ENCODE measurements at places on chromosomes 1 and 21.
A peak's percentile ranks its signal among the peaks of the same experiment; 100 is the strongest.

DNA sequence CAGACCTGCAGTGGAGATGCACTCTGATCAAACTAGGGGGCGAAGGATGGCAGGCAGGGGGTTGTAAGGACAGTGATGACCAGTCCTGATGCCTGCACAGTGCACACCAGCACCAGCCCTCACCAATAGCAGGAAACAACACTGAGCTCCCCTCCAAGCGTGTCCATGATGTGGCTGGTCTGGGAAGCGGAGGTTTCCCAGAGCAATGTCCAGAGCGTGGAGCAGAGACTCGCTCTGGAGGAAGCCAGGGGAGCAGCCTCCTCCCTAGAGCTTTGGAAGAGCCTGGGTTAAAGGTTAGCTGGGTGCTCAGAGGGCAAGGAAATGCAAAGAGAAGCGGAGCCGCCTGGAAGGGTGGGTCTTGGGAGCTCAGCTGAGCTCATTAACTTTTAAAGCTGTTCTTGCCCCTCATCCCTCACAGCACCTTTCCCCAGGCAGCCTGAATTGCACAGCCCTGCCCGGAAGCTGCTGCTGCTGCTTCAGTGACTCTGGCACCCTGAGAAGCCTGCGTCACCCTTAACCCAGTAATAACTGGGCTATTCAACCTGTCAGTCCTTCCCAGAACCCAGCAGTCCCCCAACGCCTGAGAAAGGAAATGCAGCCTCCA is 162.2 kb upstream of the RAB4A start:
- peak; percentile 33 for DNase-seq

- no peak for DNase-seq
Measured at GRCh38 chr1:151956957-151957497, 36.6 kb downstream of the S100A10 start.

DNA sequence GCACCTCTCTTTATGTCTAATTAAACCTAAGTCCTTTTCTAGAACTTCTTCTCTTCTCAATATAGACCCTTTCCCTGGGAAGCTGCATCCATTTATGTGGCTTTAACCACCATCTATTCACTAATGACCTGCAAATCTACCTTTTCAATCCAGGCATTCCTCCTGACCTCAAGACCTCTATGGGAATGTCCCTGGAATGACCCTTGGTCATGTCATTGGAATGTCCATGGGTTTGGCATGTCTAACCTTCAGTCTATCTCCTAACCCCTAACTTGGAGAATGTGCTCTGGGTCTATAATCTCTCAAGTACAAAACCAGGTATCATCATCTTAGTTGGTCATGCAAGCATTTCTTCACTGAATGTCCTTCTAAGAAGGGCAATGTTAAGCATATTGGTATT is 196.1 kb downstream of the KCNH1 start:
- no peak for DNase-seq

DNA sequence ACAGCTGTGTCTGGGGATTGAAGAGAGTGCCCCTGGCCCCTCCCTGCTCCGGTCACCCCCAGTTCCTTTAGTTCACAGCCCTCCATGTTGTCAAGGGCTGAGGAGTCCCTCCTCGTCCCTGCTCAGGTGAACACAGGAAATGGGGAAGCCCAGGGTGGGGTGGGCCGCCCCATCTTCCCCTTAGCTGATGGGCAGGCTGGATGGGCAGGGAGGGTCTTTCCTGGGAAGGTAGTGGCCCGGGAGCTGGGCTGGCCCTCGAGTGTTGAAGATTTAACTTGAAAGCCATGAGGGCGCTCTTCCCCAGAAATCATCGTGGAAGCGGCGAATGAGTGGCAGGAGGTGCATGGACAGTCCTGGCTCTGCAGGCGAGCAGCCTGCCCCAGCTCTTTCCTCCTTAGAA is 18.3 kb upstream of the NPHP4 start:
- DNase-seq = no peak

DNA sequence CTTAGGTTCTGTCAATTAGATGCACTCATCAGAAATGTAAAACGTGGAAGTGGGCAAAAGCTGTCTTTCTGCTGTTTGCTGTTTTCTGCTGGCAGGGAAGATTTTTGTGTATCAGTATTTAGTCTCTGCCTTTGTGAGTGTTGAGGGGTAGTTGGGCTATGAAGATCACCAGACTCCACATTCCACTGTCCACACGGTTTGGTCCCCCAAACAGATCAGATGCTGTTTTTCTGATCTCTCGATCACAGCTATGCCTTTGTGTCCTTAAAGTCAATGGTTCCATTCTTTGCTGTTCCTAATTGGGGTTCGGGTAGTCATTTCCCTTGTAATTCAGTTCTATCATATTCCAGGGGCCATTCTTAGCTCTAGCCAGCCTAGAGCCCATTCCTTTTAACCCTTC is 27.0 kb upstream of the NPL start:
- DNase-seq = no peak

DNA sequence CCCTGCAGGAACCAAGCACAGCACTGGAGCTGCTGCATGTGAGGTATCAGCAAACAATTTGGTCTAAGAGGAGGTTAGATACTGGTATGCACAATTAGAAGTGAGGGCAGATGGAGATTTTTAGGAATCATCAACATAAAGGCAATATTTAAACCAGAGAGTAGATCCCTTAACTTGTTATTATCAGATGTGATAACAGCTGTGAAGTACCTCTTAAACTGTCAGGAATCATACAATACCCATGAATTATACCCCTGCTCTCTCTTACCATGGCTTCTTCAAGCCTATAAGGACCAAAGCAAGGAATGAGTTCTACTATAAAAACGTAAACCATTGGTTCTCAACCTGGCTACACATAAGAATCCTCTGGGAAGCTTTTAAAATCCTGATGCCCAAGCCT is 3.9 kb downstream of the BCAR3 start:
- no peak for DNase-seq

DNA sequence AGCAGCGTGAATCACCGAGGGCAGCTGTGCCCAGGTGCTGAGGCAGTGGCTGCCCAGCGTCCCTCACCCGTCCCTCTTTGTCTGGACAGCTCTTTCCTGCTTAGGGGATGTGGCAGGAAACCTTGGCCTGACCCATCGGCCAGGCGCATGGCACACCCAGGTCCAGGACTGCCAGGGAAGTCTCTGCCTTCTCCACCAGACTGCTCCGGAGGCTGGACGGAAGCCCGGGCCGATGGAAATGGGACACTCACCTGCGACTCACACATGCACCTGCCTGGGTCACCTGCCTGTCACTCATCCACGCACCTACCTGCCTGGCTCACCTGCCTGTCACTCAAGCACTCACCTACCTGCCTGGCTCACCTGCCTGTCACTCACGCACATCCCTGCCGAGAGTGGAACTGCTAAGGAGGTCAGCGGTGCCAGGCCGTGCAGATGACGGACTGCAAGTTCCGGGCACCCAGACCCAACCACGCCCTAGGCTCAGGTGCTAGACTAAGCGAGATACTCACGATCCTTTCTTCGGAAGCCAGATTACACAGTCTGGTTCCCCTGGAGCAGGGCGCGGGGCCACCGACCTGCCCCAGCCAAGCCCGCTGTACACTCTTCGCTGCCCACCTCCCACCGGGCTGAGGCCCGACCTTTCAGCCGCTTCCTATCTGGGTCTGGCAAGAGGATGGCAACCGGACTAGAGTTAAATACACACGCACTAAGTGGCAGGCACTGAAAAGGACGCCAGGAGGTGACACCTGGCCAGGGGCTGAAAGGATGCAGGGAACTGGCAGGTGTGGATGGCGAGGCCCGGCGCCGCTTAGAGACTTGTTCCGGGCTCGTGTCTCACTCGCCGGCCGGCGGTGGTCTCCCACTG is 1.1 kb downstream of the UBE2J2 start:
- DNase-seq = no peak

DNA sequence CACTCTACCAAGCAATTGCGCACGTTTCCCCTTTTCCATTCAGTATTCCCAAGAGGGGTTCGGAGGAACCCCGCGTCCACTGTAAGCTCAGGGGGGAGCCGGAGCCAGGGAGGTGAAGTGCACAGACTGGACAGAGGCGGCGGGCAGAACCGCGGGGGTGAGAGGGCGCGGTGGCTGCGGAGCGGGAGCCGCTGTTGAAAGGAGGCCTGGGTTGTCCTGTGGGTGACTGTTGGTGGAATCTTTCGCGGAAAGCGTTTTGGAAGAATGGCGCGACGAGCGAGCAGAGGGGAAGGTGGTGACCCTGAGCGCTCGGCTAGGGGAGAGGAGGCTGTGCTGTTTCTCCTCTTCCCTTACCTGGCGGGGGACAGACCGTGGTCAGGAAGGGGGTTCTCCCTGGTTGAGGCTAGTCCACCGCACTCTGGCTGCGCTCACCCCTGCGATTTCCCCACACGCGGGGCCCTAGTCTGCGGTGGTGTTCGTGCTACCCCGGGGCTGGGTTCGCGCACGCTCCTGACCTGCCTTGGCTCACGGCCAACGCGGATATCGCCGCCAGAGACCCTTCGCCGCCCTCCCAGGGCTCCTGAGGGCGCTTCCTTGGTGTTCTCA is 92.8 kb downstream of the PRKAB2 start:
- DNase-seq = peak; percentile 31

DNA sequence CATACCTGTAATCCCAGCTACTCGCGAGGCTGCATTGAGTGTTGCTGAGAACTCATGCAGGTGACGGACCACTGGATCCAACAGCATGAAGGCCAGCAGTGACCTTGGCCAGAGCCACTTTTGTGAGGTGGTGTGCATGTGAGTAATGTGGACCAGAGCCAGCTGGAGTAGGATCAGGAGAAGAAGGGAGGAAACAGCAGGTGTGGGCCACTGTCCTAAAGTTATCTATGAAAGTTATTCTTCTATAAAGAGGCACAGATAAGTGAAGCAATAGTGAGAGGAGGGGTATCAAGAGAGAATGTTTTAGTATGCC is 47.8 kb downstream of the TCP10L start:
- DNase-seq = no peak

DNA sequence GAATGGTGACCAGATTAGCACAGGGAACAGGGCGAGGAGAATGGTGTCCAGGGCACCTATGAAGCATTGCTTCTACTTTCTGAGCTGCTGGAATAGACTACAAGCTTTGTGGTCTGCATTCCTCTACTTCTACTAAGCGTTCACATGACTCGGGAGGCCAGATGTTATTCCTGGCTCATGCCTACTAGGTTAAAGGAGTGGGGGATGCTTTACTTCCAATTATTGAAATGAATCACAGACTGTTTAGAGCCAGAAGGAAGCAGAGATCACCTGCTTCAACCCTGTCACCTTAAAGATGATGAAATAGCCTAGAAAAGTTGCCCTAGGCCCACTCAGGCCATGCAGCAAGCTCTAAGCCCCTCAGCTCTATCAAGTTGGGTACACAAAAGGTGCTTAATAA is 633.5 kb downstream of the KIF26B start:
- DNase-seq = no peak

- no peak for DNase-seq
Measured at GRCh38 chr1:30407865-30408580, 315.4 kb downstream of the MATN1 start.

DNA sequence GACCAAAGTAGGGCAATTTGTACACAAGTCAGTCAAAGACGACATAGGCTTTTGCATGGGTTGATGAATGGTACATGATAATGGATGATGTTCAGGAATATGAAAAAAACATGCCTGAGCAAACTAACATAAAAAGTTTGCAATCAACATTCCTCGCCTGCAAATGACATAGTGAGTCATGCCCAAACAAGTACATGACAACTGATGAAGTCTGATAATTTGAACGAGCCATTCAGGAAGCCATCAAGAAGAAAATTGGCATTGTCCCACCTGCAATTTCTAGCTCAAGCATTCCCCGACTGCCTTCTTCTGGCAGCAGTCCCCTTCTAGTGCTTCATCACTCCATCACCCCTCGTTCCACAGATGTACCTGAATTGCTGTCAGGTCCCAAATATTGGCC is 118.4 kb upstream of the NR5A2 start:
- DNase-seq = no peak

DNA sequence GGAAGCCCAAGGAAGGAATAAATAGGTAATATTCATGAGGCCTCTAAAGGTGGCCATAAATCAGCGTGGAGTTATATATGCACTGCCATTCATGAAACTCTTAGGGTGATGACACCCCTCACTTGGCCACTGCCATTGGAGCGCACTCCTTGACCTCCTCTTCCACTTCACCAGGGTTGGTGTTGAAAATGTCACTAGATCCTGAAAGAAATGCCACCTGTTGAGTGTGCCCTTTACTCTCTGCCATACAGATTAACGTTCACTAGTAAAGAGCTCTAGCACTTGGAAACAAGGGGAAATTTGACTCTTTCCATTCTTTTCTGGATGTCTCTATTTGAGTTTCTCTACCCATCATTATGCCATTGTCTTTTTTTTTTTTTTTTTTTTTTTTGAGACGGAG is 83.5 kb upstream of the GREM2 start:
- no peak for DNase-seq

DNA sequence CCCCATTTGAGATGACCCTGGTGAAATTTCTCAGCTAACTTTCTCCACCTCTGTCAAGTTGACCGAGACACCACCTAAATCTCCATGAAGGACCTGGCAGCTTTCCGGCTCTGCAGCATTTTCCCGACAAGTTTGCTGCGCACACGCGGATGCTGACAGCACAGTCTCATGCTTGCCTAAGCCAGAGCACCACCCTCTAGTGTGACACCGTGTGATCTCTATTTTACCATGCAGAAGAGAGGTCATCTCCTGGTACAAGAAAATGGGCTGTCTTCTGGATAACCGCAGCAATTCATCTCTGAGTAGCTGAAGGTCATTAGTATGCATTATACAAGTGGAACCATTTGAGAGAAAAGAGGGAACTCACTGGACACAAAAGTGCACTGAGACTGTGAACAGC is 38.9 kb upstream of the H6PD start:
- no peak for DNase-seq

DNA sequence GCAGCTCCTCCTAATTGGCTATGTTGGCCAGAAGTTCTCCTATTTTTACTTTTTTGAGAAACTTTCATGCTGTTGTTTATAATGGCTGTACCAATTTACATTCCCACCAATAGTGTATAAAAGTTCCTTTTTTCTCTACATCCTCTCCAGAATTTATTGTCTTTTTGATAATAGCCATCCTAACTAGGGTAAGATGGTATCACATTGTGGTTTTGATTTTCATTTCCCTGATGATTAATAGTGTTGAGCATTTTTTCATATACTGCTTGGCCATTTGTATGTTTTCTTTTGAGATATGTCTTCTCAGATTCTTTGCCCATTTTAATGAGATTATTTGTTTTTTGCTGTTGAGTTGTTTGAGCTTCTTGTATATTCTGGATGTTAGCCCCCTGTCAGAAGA is 46.8 kb downstream of the NTMT2 start:
- DNase-seq = no peak
